ENCODE measurements at places on chromosomes 4 and X.
A peak's percentile ranks its signal among the peaks of the same experiment; 100 is the strongest.

- DNase-seq = no peak
Observed at GRCh38 chr4:68249434-68249833, 3.9 kb upstream of the TMPRSS11B start.

GRCh38 chr4:102390438-102390837, 45.2 kb upstream of the SLC39A8 start:
- DNase-seq = no peak

- DNase-seq = peak; percentile 85
Observed at GRCh38 chr4:15149839-15150592, 147.7 kb downstream of the CPEB2 start.

DNA sequence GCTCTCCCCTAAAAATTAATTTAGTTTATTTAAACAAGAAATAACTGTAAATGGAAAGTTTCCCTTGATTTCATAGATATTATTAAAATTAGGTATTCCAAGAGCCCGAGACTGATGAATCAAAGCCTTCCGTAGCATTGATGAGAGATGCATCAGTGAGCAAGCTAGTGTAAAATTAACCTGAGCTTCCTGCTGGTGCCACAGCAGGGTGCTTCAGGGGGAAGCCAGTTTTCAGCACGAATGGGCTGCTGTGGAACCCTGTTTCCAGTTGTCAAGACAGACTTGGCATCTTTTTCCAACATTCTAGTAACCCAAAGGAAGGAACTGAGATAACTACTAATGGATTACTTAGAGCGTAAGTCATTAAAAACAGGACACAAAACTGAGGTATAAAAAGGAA, 221.7 kb downstream of the RBMX2 start:
- DNase-seq = no peak

DNA sequence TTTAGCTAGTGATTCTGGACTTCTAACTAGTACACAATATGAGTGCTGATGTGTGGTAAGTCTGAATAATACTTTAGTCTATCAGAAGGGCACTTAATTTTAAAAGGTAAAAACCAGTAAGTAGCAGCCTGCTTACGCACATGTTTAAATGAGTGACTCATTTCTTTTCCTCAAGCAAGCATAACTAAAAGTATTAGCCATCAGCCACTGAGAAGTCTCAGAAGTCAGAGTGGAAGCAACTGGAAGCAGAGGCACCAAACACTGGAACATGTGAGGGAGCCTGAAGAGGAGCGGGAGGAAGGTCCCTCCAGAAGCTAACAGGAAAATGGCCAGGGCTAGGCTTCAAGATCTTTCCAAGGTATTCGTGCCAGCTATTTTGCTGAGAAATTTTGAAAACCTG, 257.7 kb downstream of the RAPGEF2 start:
- DNase-seq = peak; percentile 95

GRCh38 chr4:171588051-171588545, 225.1 kb upstream of the GALNTL6 start:
- DNase-seq = no peak

DNA sequence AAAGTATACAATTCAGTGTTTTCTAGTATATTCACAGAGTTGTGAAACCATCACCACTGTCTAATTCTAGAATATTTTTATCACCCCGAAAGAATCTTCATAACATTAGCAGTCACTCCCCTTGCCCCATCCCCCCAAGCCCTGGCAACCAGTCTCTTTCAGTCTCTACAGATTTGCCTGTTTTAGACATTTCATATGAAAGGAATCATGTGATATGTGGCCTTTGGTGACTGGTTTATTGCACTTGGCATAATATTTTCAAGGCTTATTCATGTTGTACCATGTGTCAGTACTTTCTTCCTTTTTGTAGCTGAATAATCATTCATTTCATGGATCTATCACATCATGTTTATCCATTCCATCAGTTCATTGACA, 371.7 kb downstream of the AFF2 start:
- no peak for DNase-seq

DNA sequence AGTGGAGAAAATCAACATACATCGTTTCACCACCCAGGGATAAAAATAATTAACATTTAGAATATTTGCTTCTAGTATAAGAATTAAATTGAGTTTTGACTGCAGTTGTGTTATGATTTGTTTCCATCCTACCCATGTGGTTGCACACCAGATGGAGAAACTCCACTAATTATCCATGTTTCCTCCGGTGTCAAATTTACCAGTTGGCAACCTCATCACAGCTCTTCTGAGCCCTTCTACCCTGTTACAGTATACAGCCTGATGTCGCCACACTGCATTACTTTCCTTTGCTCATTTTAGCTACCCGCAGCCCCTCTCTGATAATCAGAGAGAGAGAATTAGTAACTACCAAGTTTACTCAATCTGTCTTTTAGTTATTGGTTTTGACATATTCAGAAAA, 411.2 kb downstream of the DTHD1 start:
- no peak for DNase-seq

GRCh38 chrX:26219351-26219750, 3.4 kb downstream of the MAGEB5 start:
- no peak for DNase-seq

DNA sequence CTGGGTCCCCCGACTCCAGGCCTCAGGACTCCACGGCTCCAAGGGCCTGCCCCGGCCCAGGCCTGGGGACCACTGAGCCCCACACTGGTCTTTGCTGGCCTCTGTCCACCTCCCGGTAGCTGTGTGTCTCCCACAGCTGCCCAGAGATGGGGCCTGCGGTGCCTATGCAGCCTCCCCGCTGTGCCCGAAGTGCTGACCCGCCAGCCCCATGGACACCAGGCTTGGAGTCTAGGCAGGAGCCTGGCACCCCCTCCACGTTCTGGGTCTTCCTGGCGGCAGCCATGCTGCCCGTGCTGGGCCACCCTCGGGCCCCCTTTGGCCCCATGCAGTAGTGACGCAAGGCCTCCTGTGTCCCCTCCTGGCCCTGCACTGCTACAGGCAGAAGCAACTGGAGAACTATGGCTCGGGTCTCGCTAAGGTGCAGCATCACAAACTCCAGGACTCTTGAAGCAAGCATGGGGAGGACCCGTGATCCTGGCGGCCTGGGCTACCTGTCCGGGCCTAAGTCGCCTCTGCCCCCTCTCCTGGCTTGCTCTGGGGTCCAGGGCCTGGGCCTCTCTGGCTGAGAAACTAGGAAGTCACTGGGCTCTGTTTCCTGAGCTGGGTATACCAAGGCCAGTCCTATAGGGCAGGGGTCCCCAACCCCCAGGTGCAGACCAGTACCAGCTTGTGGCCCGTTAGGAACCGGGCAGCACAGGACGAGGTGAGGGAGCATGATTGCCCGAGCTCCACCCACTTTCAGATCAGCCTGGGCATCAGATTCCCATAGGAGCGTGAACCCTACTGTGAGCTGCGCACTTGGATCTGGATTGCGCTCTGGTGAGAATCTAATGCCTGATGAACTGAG, 917 bp downstream of the MYL5 start:
- DNase-seq = no peak

GRCh38 chr4:648579-649292, 23.4 kb downstream of the PDE6B start:
- DNase-seq = no peak

GRCh38 chr4:112735474-112735951, 98.6 kb downstream of the LARP7 start:
- DNase-seq = no peak

DNA sequence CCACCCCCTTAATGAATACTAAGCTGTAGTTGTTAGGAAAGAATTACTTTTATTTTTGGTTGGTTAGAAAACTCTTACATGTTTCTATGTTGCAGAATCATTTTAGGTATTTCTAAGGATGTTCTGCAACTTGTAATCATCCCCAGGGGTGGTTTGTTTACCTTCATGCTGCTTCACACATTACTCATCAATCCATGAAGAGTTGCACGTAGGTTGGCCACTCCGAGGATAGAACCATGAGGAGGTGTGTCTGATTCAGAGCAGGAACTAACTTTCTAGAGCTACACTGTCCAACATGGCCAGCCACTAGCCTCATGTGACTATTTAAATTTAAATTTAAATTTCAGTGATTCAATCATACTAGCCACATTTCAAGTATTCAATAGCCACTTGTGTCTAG, 127.2 kb upstream of the FRMPD4 start:
- peak; percentile 49 for DNase-seq

DNA sequence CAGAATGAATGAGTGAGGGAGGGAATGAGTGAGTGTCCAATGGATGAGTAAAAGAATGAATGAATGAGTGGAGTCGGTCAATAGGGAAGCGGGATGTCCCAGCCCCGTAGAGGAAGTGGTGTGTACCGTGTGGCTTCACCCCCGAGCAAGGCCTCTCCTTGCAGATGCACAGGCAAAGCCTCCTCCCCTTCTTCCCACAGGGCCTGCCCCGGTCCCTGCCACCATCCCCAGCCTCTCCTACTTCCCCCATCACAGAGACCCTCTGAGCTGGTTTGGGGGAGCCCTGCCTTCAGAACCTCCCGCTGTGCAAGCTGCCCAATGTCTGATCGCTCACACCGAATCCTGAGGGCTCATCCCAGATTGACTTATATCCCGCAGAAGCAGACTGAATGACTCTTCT, 13.6 kb downstream of the HTRA3 start:
- DNase-seq = no peak

GRCh38 chrX:42606591-42606990, 171.4 kb downstream of the PPP1R2C start:
- DNase-seq = no peak

DNA sequence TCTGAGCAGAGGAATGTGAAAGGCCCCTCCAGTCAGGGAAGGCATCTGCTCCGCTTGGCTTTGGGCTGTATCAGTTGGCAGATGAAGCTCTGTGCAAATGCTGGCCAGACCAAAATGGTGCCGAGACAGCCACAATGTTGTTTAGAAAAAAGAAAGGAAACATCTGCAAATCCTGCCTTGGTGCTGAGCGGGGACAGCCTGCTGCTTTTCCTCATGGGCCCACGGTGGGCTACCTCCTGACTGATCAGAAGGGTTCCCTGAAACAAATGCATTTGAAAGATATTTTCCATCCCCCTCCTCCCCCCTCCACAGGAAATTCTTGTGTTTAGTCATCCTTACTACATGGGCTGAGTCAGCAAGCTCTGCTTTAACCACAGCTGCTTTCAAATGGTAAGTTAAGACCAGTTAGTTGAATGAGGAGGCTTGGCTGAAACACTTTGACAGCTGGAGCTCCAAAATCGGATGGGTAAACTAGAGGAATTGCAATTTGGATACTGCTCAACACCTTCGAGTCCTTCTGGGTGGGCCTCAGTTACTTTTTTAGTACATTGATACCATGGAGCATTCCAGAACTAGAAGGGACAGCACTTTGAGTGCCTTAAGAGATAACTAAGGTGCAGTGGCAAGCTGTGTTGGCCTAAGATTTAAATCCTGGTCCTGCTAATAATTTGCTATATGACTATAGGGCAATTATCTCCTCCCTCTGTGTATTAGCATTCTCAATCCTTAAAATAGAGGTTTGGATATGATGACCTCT, 36.0 kb downstream of the PLAC1 start:
- peak; percentile 87 for DNase-seq

DNA sequence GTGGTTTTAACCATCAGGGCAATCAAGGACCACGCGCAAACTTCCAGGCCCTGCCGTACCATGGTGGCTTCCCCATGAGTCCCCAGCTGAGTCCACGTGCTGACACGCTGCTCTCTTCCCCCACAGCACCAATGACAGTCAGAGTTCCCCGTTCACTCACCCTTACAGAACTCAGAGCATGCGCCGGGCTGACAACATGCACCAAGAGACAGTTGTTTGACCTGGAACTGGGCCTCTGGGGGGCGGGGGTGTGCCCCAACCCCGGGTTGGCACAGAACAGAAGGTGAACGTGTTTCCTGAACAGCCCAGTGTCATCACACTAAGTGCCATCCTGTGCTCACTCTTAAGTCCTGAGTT, 29.4 kb downstream of the IRF2 start:
- no peak for DNase-seq

DNA sequence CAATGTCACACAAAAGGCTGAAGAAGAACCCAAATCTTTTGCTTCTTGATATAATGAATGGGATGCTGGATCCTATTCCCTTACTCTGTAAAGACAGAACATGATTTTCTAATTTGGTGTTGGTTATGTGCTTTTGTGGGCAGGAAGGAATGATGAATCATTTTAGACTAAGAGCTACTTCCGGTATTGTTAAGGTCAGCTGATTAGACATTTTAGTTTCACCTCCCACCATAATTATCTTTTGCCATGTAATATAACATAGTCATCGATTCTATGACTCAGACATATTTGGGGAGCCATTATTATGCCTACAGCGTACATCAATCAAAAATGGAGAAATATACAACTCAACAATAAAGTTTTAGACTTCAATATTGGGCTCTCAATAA, 265.3 kb downstream of the ZNF674 start:
- peak; percentile 55 for DNase-seq

- DNase-seq = peak; percentile 16
Observed at GRCh38 chr4:90127223-90127705, at the start of gene CCSER1. CCSER1 (plus strand) TSS chr4:90127394.

GRCh38 chr4:3302173-3302785, 9.5 kb downstream of the RGS12 start:
- no peak for DNase-seq

- peak; percentile 4 for DNase-seq
Observed at GRCh38 chr4:149719357-149719756, 96.3 kb downstream of the IQCM start.

GRCh38 chr4:74370912-74371311, 6.0 kb downstream of the EREG start:
- peak; percentile 67 for DNase-seq

GRCh38 chr4:149343614-149344013, 472.0 kb downstream of the IQCM start:
- no peak for DNase-seq

GRCh38 chr4:140286456-140286855, 87.0 kb upstream of the SCOC start:
- peak; percentile 23 for DNase-seq

- no peak for DNase-seq
Observed at GRCh38 chrX:82224961-82225360, 1023.1 kb downstream of the SH3BGRL start.

DNA sequence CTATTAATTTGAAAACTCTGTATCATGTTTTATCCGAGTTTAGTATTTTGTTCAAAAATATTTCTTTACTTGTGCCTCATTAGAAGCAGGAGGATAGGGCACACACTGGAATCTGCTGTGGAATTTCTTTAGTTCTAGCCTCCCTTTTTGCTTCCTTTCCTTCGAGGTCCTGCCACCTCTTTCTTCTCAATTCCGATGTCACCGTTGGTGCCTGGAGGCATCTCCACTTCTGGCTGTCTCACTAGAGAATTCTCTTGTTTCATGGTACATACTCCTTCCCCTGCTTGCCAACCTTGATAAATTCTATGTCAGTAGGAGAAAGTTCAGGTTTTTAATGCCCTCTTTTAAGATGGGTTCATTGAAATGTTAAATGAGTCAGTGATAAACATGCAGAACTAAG, 140.1 kb downstream of the ANK2 start:
- no peak for DNase-seq
